ENCODE measurements at places on chromosomes 1 and 21.

GRCh38 chr1:41355761-41356160, 5.5 kb upstream of the FOXO6 start:
- no peak overlapping the region for H3K4me3 ChIP-seq
- no peaks in the 10 kb centered on the region for H3K36me3 ChIP-seq
- H3K27ac ChIP-seq = no peak overlapping the region

DNA sequence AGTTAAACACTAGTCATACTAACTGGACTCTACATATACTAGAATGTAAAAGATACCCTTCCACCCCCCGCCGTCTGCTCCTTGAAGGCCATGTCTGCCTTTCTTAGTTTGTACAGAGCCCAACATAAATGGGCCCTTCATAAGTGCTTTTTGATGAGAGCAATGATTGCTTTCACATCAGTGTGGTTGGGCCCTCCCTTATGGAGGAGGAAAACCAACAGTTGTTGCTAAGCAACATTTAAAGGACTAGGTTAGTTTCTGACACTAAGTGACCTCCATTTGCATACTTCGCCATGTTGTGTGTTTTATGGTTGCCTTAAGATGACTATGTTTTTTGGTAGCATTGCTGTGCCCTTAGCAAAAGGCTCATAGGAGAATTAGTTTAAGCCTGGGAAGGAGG, 182.0 kb upstream of the SGIP1 start:
- peaks cover 9% of the 10 kb centered on the region for H3K36me3 ChIP-seq
- no peaks in the 10 kb centered on the region for H3K27me3 ChIP-seq
- no peak for DNase-seq
- H3K4me1 ChIP-seq = peaks cover 44% of the 10 kb centered on the region
- peak overlapping the region; percentile 92 for H3K27ac ChIP-seq

DNA sequence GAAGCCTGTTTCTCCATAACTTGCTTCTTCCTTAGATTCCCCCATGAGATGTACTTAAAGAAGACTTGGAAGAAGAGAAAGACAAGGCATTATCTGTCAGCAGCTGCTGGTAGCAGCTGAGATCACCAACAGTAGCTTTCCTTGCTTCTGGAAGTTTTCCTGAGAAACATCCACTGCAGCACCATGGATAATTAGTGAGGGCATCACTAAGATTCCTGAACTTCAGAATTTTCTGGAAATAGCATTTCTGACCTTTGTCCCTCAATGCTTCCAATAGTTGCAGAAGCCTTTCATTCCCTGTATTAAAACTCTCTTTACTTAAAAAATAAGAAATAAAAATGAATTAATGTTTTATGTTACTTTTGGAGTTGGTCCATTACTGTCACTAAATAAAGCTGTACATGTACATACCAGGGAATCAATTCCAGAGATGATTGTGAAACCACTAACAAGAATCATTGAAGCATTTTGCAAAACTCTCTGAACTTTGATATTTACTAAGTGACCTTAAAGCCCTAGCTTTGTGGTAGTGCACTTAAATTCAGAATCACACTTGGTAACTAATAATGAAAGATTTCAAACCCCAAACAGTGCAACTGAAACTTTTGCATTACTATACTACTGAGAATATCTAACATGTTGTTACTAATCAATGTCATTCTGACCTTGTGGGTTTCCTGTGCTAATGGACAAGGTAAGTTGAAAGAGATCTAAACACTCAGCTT, at the start of gene CFHR4:
Gene CFHR4 (plus strand): TSS at position 538 of the 725 bp plus-strand sequence. CDS start 99 bp downstream, at position 637.
- no peak within 1 kb of the TSS for H3K27ac ChIP-seq
- no peaks in the 10 kb centered on the region for H3K27me3 ChIP-seq
- no peaks in the 10 kb centered on the region for H3K36me3 ChIP-seq
- DNase-seq = no peak
- no peaks in the 10 kb centered on the region for H3K4me1 ChIP-seq
- no peak within 1 kb of the TSS for H3K4me3 ChIP-seq

GRCh38 chr1:53629101-53629691, 109.8 kb downstream of the GLIS1 start:
- DNase-seq = no peak
- H3K4me3 ChIP-seq = no peak overlapping the region
- H3K4me1 ChIP-seq = no peaks in the 10 kb centered on the region
- H3K36me3 ChIP-seq = no peaks in the 10 kb centered on the region

DNA sequence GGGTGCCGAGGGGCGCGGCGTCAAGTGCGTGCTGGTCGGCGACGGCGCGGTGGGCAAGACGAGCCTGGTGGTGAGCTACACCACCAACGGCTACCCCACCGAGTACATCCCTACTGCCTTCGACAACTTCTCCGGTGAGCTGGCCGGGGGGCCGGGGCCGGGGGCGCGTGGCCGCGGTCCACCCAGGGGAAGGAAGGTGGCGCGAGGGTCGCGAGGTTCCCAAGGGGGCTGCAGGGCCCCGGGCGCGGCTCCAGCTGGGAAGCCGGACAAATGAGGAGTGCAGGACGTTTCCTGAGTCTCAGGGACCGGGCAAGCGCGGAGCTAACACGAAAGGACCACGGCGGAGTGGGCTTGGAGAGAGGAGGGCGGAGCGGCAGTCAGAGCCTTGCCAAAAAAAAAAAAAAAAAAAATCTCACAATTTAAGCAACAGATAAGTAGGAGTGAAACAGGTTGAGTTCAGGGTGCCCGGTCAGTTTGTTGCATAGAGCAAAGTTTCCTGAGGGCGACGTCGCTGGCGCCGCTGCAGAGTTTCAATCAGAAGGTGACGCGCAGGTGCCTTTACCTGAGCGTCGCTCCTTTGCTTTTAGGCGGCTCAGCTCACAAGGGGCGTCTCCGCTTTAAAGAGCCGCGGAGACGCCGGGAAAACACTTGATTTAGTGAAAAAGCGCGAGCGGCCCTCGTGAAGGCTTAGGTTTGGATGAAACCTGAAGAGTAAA, 750 bp downstream of the RHOU start:
- H3K27ac ChIP-seq = peak overlapping the region; percentile 36
- no peaks in the 10 kb centered on the region for H3K27me3 ChIP-seq
- DNase-seq = peak; percentile 32
- peaks cover 7% of the 10 kb centered on the region for H3K36me3 ChIP-seq

DNA sequence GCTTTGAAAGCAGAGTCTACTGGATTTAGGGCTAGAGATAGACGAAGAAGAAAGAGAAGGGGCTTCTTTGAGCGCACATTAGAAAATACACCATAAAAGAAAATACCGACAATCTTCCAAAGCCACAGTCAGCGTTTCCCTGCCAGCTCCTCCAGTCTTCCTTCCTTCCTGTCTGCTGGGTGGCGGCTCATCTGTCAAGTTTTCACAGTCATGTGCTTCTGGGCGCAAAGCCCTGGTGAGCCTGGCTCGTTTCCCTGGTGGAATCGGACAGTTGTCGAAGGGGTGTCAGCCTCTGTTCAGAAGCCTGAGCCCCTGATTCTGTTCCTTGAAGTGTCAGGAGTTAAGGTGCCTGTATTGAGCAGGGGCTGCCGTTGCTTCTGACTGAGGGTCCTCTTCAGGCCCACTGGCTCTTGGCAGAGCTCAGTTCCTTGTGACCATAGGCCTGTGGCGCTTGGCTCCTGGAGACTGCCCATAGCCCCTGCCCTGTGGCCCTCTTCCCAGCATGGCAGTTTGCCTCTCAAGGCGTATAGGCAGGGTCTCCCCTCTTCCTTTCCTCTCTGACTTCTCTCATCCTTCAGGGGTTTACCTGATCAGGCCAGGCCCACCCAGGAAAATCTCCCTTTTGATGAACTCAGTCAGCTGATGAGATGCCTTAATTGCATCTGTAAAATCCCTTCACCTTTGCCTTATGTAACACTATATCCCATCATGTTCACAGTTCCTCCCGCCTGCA, 58.6 kb downstream of the ADARB1 start:
- no peaks in the 10 kb centered on the region for H3K27me3 ChIP-seq
- no peak for DNase-seq
- no peak overlapping the region for H3K4me3 ChIP-seq
- peaks cover 3% of the 10 kb centered on the region for H3K36me3 ChIP-seq
- H3K27ac ChIP-seq = no peak overlapping the region

DNA sequence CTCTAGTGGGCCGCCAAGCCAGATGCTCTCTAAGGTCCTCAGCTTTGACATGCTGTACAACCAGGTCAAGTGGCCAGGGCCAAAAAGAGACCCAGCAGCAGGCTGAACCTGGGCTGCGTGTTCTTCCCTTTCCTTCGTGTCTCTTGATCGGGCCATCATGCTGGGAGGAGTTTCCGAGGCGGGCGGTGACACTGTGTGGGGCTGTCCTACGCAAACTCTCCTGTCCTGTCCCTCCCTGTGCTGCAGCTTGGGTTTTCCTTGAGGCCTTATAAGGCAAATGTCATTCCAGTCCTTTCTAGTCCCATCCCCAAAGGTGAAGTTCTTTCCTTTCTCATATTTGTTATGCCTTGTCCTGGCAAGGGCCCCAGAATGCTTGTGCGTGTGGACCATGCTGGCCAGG, 56.7 kb downstream of the ARHGEF10L start:
- H3K4me1 ChIP-seq = no peaks in the 10 kb centered on the region
- H3K36me3 ChIP-seq = no peaks in the 10 kb centered on the region
- H3K4me3 ChIP-seq = no peak overlapping the region
- H3K27me3 ChIP-seq = no peaks in the 10 kb centered on the region
- DNase-seq = no peak

All from T-cell (primary cell).